ENCODE measurements at places on chromosomes 6 and 20.

DNA sequence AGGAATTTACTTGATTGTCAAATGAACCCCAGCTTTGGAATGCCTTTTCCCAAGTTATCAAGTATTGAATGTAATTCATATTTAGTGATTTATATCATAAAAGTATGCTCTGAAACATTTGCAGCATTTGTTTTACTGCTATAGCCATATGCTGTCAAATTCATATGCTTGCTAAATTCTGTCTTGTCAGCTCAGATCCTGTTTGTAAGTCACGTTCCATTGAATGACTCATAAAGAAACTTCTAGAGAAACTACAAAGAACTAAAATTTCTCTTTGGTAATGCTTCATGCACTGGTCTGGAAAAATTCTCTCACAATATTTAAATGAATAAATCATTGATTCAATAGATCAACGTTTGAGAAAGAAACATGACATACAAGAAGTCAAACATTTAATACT is 445.9 kb downstream of the PHF3 start:
- DNase-seq: no peak

GRCh38 chr6:83308833-83309232 is 115.7 kb downstream of the RWDD2A start:
- no peak for DNase-seq

GRCh38 chr6:20893412-20893811 is 359.2 kb downstream of the CDKAL1 start:
- no peak for DNase-seq

DNA sequence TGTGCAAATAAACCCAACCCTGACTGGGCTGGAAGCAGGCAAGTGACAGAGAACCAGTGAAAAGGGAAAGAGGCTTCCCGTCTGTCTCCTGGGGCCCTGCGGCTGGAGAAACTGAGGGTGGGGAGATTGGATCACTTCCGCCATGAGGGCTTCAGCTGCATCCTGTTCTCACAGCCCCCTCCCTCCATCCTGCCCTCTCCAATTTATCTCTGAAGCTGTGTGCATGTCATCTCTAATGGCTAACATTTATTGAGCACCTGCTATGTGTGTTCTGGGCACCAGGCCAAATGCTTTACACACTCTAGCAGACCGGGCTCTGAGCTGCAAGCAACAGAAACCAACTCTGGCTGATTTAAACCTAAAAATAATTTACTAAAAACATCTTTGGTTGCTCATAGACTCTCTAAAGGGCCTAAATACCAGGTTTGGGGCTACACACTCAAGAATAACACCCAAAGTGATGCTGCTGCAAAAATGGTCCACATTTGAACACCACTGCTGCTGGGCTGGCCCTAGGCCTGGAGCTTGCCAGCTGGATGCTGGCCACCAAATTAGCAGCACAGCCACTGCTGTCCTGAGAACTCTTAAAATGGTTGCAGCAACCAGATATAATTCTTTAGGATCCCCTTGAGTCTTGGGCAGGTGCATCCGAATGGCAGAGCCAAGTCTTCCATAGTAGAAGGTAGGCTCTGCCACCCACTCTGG is 123.6 kb upstream of the LRFN2 start:
- DNase-seq: no peak

DNA sequence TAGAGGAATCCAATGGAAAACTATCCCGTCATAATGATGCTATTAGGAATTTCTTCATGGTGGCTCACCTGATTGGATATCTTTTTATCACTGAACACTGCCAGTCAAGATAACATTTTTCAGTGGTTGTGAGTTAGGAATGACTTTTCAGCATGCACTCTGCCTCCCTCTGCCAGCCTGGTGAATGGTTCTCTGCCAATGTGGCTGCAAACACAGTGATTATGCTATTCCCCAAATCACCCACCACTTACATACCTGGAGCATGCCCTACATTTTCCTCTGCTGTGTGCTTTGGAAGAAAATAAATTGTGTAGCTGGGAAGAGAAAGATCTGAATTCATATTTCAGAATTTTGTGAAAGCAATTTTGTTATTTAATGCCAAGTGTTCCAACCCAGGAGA is 102.6 kb upstream of the LAMP5 start:
- no peak for DNase-seq

- DNase-seq: no peak
Observed at GRCh38 chr20:11790046-11790445, 127.6 kb upstream of the BTBD3 start.

- DNase-seq: no peak
Observed at GRCh38 chr6:134080171-134080795, 27.9 kb upstream of the SLC2A12 start.

DNA sequence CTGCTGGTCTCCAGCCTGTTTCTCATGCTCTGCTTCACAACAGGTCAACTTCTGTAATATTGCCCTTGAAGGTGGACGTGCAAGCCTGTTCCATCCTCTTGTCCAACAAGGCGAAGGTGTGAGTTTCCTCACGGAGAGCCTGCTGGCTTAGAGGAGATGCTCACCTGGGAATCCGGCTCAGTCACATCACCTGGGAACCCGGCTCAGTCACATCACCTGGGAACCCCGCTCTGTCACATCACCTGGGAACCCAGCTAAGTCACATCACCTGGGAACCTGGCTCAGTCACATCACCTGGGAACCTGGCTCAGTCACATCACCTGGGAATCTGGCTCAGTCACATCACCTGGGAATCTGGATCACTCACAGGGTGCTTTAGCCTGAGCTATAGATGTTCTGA is 230.1 kb downstream of the ERMARD start:
- DNase-seq: no peak

GRCh38 chr20:43913291-43914025 is 1.2 kb upstream of the TOX2 start:
- DNase-seq: no peak

DNA sequence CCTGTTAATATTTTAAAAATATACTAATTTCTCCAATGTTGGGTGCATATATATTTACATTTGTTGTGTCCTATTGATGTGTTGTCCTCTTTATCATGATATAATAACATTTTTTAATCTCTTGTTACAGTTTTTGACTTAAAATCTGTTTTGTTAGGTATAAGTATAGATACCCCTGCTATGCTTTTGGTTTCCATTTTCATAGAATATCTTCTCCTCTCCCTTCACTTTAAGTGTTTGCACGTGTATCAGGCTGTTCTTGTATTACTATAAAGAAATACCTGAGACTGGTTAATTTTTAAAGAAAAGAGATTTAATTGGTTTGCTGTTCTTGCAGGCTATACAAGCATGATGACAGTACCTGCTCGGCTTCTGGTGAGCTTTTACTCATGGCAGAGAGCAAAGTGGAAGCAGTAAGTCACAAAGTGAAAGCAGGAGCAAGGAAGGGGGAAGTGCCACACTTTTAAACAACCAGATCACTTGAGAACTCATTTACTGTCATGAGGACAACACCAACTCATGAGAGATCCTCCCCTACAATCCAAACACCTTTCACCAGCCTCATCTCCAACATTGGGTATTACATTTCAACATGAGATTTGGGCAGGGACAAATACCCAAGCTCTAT is 340.5 kb upstream of the SYNCRIP start:
- DNase-seq: no peak

DNA sequence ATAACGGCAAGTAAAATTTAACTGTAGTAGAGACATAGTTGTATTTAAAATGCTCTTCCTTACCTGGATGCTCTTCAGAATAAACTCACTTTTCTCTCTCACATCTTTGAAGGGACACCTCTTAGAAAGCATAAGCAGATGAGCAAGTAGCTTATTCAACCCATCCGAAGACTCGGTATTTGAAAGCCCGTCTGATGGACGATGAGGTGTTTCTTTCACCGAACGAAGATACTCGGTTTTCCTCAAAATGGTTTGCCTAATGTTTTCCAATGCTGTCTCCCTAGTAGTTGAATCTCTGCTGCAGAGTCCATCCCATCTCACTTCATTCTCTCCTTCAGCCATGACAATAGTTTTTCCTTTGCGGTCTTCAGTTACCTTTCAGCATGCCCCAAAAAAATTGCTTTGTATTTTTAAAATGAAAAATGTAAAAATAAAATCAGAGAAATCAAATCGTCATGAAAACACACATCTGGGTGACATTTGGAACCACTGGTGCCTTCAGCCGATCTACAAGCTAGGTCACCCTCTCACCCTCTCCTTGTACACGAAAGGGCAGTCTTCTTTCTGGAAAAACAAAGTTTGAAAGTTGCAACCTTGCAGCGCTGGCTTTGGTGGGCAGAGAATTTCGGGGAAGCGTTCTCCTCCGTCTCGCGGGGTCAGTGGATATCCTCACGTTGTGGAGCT is 772 bp downstream of the SESN1 start:
- no peak for DNase-seq

GRCh38 chr6:89154131-89154530 is 8.3 kb downstream of the PM20D2 start:
- no peak for DNase-seq

DNA sequence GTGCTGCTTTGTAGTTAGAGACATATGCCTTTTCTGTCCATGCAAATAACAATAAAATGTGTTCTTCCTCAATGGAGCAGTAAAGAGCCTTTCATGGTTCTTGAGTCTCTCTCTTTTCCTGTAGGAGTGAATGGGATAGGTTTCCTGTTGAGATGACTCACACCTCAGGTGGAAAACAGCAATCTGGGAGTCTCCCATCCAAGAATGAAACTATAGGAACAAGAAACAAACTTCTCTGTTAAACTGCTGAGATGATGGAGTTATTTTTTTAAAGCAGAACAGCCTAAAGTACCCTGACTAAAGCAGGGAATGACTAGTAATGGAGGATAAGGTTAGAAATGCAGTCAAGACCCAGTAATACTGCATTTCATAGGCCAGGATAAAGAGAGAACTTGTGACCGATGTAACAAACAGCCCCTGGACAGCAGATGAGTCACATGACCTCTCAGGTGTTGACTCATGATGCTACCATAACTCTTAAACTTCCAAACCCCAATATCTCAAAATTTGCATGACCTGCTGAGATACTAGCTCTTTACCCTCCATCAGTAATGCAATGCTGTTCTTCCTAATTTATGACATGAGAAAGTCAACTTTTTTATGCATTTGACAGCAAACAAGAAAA is 548.9 kb downstream of the CBLN4 start:
- no peak for DNase-seq

GRCh38 chr6:1409774-1410465 is 20.5 kb downstream of the FOXF2 start:
- DNase-seq: no peak

DNA sequence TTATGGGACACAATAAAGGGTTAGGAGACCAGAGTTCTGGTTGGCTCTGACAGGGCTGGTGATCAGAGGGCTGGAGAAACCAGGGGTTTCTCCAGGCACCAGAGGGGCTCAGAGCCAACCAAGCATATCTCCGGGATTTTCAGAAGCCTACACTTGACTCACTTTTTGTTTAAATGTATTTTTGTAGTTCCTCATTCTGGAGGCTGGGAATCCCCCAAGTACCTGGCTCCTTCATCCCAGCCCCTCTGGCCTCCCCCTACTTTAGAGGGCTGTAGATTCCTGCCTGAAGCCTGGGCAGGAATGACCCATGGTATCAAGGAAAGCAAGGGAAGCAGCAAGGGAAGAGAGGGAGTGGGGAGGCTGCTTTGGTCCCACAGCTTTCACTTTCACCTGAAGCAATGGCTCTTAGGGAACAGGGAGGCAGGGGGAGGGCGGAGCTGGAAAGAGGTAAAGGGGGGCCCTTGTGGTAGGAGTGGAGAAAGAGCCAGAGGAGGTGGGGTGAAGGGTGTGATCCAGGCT is 973 bp downstream of the CD40 start:
- no peak for DNase-seq

- DNase-seq: no peak
Observed at GRCh38 chr6:27565839-27566779, 93.2 kb upstream of the ZNF184 start.

GRCh38 chr20:59374261-59374660 is 73.8 kb downstream of the EDN3 start:
- DNase-seq: no peak

- no peak for DNase-seq
Observed at GRCh38 chr20:6590891-6591637, 176.4 kb upstream of the BMP2 start.

- DNase-seq: no peak
Observed at GRCh38 chr6:116461932-116462885, 1.0 kb downstream of the CALHM6 start.

- peak; percentile 22 for DNase-seq
Observed at GRCh38 chr6:44105993-44106740, 21.1 kb downstream of the MRPL14 start.

DNA sequence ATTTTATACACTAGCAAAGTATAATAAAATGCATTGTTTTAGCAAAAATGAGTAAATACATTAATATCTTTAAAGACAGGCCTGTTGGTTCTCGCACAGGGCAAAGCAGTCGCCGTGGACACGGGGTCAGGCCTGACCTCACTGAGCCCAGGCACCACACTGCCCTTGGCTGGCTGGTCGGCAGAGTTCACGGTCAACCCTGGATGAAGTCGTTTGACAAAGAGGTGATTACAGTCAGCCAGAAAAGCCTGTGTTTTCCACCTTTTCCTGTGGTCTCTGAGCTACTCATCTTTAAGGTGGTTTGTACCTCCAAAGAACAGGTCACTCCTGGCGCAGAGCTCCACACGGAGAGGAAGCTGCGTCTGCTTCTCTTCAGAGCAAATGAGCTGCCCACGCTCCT is 191.5 kb downstream of the DLL1 start:
- DNase-seq: no peak
